IPS-NIHi11 (cell line): ENCODE measurements at places on chromosomes 7 and 10.
A peak's percentile ranks its signal among the peaks of the same experiment; 100 is the strongest.

GRCh38 chr10:125083576-125083920 is 76.8 kb downstream of the CTBP2 start:
- no peak for DNase-seq

DNA sequence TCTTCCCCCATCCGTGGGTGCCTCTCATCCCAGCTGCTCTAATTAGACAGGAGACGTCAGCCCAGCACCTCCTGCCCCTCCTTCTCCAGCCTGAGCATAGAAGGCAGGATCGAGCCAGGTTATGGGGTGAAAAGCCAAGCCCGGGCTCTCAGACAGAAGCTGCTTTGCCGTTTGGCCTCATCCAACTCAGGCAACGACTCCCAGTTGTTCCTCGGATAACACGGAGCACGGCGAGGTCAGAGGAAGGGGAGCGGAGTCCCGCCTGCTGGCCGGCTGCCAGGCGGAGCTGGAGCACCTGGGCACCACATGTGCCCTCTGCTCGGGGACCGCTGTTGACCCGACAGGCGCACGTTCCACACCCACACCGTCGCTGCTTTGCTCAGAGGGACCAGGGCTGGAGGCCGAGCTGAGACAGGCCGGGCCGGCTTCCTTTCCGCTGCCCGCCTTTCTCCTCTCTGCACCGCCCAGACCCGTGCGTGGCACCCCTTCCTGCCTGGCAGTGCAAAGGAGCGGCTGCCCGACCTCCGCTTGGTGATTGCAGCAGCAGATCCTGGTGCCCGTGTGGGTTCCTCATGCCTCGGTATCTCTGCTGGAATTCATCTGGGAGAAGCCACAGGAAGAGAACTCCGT is 21.6 kb upstream of the UNCX start:
- DNase-seq, result peak; percentile 16

DNA sequence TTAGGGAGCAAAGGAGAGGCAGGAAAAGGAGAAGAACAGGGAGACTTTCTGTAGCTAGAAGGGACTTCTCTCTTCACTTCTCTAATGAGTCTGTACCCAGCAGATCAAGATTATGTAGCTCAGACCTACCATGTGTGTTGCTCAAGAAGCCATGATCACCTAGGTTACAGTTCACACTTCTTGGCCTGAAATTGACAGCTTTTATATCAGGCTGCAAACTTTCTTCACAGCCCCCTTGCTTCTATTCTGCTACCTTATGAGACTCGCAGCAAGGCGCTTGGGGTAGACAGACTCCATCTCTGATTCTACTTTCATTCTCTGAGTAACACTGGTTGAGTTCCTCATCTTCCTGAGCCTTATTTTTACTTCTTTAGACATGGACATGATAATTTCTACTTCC is 19.6 kb upstream of the GIMAP2 start:
- DNase-seq, result no peak

DNA sequence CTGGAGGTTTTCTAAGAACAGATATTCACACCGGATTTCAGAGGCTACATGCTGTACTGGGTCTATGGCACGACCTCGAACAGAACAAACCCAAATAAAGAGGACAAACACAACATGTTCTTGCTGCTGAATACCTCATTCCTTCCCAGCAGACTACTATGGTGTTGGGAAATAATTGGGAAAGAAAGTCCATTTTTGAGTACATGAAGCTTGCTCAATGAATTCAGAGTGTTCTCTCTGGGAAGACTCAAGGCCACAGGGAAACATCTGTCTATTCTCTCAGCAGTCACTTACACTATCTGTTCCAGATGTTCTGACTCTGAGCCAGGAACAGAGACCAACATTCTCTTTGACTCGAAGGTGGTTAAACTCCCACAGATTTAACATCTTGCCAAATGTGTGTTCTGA is 30.9 kb downstream of the LAMB1 start:
- no peak for DNase-seq

GRCh38 chr10:48474765-48475365 is 130.0 kb downstream of the ARHGAP22 start:
- no peak for DNase-seq

- DNase-seq, result no peak
These were observed 56.8 kb downstream of the ZNF438 start for GRCh38 chr10:30974773-30975415.

DNA sequence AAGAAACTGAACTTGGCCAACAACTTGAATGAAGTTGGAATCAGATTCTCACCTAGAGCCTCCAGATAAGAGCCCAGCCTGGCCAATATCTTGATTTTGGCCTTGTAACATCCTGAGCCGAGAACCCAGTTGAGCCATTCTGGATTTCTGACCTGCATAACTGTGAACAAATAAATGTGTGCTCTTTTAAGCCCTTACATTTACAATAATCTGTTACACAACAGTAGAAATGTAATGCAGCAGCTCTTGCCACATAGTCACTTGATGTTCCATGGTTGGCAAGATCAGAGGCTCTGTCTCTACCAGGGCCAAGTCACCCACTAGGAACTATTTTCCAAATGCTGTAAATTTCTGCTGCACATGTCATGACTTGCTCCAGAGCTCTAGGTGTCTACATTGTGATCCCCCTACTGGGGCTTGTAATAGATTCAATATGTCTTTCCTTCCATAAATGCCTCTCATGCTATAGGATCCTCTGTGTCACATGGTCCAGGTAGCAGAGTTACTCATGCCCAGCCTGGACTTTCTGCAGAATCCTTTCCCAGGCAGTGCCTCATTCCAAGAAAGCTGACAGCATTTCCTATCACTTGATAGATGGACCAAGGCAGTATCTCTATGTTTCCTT is 11.4 kb upstream of the RBM20 start:
- no peak for DNase-seq

GRCh38 chr10:77282163-77282562 is 355.4 kb downstream of the KCNMA1 start:
- no peak for DNase-seq
